RWPE1 (cell line): ENCODE measurements at places on chromosomes 6 and 20.
A peak's percentile ranks its signal among the peaks of the same experiment; 100 is the strongest.

DNA sequence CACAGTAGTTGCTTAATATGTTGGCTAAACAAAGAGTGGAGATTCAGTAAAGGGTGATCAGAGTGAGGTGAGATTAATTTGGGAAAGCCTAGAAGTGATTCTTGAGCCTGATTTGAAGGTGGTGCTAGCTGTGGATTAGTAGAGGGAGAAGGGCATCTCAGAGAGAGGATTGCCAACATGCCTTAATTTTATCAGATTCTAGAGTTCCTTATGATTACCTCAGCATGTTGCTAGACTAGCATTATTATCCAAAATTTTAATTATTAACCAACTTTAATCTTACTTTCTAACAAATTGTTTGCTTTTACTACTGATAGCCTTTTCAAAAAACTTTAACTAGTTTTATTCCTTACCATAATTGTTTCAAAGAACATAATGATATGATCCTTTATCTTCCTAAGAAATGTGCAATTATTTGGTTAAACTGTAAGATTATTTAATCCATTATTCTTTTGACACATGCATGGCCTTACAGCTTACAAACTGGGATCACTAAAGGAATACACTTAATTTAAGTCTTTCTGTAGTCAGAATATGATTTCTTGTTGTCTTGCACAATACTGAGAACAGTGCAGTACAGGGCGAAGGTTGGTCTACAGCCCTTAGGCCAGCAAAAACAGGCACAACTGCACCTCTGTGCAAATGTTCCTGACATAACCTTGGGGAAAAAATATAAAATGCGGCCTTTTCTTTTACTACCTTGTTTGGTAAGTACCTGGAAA is 88.9 kb downstream of the SLC16A10 start:
- DNase-seq, result no peak

DNA sequence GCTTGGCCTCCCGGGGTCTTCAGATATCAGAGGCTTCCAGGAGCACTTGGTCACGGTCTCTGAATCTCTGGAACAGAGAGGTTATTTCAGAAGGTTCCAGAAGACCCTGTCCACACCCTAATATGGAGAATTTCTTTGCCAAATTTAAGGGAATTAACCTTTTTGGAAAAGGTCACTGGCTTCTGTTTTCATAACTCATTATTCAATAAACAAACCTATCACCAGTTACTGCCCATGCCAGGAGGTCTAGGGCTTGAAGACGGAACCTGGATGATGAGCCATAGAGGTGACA is 507 bp upstream of the CST4 start:
- DNase-seq, result no peak

DNA sequence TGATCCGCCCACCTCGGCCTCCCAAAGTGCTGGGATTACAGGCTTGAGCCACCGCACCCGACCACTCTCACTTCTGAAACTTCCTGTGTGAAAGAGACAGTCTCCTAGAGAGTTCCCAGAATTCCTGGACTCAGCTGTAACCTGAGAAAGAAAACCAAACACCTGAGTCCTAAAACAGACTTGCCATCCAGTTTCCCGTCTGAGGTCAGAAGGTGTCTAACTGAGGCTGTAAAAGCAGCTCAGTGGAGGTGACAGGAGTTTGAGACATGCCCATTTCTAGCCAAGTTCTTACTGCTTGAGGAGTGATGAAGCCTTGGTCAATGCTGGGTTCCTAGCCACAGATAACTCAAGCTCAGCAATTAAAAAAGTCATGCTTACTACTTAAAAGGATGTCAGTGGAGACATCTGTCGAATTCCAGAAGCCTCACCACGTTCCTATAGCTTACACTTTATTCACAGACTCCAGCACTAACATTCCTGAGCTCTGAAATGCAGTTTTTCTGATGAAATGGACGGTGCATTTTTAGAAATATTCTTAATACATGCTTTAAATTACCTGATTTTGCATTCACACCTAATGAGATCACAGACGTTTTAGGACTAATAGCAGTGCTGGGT is 6.1 kb downstream of the UQCC2 start:
- no peak for DNase-seq

DNA sequence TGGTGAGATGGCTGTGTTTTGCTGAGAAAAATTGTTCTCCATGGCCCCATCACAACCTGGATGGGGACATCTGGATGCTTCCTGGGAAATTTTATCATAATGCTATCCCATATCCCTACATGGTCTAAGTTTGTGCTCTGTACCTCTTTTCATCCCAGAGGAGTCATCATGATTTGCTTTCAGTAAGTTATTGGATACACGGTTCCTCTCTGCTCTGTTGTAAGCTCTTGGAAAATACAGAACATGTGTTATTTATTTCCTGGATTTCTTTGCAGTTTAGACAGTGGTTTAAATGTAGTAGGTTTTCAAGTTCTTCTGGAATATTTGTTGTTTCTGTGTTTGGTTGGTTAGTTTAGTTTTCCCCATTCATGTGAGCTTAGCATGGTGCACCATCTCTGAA is 129.2 kb upstream of the ECI2 start:
- DNase-seq, result no peak

- DNase-seq, result no peak
Observed at GRCh38 chr20:63822276-63822696, 8.8 kb downstream of the ZBTB46 start.

GRCh38 chr20:3696200-3696599 is 14.4 kb upstream of the ADAM33 start:
- no peak for DNase-seq

DNA sequence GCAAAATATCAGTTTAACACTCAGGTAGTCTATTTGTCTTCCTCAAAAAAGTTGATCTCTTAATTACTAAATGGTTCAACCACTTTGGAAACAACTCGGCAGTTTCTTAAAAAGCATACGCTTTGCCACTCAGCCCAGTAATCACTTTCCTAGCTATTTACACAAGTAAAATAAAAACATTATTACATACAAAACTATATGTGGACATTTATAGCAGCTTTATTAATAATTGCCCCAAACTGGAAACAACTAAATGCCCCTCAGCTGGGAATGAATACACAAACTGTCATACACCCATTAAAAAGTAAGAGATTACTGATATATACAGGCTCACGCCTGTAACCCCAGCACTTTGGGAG is 7.4 kb downstream of the EEF1A1 start:
- no peak for DNase-seq

GRCh38 chr6:35436071-35436857 is 15.9 kb upstream of the FANCE start:
- no peak for DNase-seq

GRCh38 chr20:62925420-62926228 is 681 bp downstream of the DIDO1 start:
- DNase-seq, result no peak

DNA sequence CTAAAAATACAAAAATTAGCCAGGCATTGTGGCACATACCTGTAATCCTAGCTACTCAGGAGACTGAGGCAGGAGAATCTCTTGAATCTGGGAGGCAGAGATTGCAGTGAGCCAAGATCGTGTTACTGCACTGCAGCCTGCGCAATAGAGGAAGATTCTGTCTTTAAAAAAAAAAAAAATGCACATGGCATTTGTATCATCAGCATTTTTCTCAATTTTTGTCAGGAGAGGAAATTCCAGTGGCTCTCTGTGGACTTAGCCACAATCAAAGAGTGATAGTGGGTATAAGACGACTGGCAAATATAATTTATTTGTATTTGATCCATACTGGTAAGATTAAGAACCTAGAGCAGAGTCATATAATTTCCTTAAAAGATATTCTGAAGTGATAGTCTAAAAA is 28.6 kb downstream of the DEFB114 start:
- no peak for DNase-seq

GRCh38 chr6:7138921-7139358 is 31.2 kb downstream of the RREB1 start:
- peak; percentile 43 for DNase-seq

DNA sequence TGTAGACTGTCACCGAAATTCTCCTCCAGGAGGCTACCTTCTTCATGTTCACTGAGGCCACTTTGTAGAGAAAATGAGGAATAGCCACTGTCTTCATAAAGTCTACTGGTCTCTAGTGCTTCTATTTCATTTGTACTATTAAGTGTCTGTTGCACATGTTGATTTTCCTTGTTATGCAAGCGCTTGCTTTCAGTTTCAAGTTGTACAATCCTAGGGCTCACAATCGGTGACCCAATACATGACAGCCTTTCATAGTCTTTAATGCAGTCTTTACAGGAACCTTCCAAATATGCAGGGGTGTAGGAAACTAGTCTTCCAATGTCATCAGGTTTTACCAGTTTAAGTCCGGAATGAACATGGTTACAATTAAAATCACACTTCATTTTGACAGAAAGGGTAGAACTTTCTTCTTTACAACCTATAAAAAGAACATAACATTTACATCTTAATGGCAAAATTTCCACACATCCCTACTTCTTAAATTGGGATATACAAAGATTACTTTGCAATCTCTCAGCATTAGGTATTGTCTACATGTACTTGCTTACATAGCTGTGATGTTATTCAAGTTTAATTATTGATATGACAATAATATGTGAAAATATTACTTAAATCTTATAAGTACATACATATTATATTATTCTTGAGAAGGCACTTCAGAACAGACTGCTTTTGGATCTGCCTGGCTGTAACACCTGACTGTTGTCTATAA is 7.5 kb downstream of the FBXO5 start:
- no peak for DNase-seq

DNA sequence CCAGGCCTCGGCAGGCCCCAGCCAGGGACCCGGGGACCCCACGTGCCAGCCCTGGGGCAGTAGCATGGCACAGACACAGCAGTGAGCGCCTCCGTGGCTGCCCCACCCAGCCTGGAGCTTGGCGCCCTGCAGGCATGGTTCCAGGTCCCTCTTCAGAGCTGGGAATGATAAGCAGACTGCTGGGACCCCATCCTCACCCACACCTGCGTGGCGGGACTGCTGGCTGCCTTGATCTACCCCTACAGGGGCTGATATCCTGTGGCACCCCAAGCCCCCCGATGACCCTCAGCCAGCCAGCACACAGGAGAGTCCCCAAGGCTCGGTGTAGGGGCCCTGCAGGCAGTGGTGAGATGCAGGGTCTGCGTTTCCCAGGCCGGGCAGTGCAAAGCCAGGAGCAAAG is 47.1 kb downstream of the YTHDF1 start:
- DNase-seq, result no peak

DNA sequence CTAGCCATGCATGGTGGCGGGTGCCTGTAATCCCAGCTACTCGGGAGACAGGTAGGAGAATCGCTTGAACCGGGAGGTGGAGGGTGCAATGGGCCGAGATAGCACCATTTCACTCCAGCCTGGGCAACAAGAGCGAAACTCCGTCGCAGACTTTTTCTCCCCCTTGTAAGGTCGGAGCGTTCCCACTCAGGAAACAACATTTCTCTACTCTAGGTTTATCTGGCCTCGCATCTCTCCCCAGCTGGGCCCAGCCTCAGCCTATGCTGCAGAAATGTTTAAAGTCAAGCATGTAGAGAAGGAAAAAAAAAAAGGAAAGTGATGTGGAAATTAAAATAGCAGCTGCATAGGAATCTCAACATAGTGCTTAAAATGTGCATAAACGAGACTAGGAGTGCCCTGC is 172.3 kb downstream of the TRIM27 start:
- no peak for DNase-seq

- DNase-seq, result no peak
Observed at GRCh38 chr6:7050004-7050403, 57.8 kb upstream of the RREB1 start.

DNA sequence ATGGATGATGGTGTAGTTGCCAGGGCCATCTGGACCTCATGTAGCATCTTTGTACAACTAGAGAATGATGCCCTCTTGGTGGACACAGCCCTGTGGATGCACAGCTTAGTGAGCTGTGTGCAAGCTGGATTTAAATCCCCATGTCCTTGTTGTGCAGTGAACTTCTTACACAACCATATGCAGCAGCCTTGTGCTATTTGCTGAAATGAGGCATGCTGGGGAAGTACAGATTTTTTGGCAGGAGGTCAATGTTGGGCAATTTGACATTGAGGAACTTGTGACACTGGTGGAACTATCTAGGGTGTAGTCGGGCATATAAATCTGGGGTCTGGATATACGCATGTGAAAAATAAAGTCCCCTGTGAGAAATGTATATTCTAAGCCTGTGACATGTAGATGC is 5.8 kb upstream of the CDC5L start:
- no peak for DNase-seq

- no peak for DNase-seq
Observed at GRCh38 chr6:127160484-127160883, 42.0 kb downstream of the RSPO3 start.

- DNase-seq, result no peak
Observed at GRCh38 chr6:161853657-161854056, 579.8 kb upstream of the AGPAT4 start.

GRCh38 chr20:50277460-50278376 is 87.1 kb downstream of the CEBPB start:
- no peak for DNase-seq

DNA sequence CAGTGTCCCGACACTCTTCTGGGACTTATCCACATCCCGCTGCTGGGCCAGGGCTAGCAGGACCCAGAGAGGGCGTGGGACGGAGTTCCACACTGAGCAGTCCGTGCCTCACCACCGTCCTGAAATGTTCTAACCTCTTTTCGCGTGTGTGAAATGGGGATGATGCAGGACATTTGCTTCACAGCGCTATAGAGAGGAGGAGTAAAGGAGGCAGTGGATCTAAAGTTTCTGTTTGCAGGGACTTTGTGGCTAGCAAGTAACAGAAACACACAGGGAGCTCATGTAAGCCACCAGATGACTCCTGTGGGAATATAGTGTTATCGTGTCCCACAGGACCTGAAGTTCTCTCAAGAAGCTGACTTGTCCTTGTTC is 634 bp downstream of the ITPA start:
- DNase-seq, result no peak

GRCh38 chr20:58246346-58246745 is 17.9 kb upstream of the ANKRD60 start:
- DNase-seq, result no peak

GRCh38 chr20:19725814-19726525 is 32.1 kb upstream of the RIN2 start:
- peak; percentile 60 for DNase-seq

DNA sequence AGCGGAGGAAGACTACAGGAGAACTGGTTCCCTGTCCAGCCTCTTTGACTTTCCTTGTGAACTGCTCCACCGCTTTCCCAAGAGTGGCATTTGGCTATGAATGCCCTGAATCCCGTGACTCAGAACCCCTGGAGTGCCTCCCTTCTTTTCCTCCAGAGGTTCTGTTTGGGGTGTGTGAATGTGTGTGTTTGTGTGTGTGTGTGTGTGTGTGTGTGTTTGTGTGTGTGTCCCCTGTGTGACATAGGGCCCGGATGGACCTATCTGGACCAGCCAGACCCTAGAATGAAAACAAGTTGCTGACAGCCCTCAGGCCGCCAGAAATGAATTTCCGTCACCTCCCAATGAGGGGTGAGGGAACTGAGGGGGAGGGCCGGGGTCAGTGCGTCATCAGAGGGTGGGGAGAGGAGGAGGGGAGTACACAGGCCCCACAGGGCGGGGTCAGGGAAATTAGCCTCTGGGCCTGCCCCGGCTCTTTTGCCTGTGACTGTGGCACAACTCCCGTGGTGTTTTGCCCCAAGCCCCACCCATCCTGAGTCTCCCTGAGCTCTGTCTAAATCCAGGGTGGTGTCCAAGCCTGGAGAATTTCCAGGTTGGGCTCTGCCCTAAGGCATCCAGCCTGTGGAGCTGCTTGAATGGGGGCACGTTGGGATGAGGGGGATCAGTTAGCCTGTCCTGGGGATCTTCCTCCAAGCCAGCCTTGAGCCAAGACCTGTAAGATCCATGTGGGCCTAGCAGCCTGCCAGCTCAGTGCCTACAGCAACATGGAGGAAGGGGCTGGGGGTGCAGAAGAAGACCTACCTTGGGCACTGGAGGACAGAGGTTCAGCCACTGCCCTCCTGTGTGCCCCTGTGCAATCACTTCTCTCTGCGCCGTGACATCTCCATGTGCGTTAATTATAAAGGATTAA is 15.2 kb upstream of the MRPS18A start:
- DNase-seq, result peak; percentile 97

GRCh38 chr6:117536317-117536716 is 53.8 kb downstream of the DCBLD1 start:
- DNase-seq, result no peak
